ENCODE measurements at places on chromosomes 3 and 15.

GRCh38 chr3:35919160-35919559, 279.8 kb downstream of the ARPP21 start:
- DNase-seq = no peak

DNA sequence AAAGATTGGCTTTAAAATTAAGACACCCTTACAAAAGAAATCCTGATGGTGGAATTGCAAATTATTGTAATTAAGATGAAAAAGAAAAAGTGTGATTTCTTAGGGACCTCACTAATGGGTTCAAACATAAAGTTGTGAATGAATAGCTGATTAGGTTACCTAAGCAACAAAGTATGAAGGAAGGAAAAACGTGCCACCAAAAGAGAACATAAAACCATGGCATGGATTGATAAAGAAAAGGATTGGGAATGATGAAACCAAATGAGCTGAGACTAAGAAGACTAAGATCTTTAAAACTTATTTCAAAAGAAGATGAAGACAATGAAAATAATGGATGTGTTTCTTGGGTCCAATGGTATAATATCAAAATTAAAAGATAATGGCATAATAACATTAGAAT, 32.2 kb upstream of the GUCA1C start:
- no peak for DNase-seq

DNA sequence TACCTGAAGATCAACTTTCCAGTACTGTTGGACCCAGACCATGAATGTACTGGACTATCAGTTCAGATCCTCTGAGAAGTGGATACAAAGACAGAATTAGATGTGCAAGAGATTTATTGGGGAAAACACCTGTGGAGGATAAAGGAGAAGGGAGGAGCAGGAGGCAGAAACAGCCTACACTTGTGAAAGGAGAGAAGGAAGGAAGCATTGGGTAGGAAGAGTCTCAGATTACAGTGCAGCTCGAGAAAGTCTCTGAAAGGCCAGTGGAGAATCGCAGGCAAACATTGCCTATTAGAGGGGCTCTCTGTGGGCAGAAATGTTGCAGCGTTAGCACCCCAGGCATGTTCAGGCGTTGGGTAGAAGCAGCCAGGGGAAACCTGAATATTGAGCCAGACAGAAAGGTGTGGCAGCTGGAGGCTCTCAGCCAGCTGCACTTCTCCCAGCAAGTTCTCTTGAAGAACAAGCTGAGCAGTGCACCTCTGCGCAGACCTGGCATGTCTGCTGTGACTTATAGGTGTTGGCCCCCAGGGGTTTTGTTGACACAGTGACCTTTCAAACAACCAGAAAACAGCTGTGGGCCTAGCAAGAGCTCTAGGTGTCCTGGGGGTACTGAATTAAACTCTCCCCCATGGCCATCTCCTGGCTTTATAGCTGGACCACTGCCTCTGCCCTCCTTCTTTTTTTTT, 7.0 kb downstream of the CHST14 start:
- no peak for DNase-seq

- DNase-seq = no peak
These were observed 77.0 kb downstream of the CCK start for GRCh38 chr3:42189001-42189460.
